ENCODE measurements at places on chromosomes 6 and 20.

- no peak for DNase-seq
Measured at GRCh38 chr20:38227420-38228360, 32.8 kb downstream of the KIAA1755 start.

DNA sequence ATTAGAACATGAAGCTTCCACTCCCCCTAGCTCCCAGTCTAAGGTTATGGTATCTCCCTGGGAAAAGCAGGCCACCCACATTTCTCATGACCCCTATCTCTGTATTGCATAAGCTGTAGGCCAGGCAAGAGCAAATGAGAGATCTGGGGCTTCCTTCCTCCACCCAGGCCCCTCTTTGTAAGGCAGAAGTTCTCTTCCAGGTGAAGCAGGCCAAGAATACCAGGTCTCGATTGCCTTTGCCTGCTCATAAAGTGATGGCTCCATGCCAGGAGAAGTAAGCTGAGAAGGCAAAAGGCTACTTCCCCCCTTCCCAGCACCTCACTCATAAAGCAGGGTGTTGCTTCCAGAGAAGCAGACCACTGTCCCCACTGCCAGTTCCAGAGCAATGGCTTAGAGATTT is 144.1 kb upstream of the KCNK16 start:
- no peak for DNase-seq

DNA sequence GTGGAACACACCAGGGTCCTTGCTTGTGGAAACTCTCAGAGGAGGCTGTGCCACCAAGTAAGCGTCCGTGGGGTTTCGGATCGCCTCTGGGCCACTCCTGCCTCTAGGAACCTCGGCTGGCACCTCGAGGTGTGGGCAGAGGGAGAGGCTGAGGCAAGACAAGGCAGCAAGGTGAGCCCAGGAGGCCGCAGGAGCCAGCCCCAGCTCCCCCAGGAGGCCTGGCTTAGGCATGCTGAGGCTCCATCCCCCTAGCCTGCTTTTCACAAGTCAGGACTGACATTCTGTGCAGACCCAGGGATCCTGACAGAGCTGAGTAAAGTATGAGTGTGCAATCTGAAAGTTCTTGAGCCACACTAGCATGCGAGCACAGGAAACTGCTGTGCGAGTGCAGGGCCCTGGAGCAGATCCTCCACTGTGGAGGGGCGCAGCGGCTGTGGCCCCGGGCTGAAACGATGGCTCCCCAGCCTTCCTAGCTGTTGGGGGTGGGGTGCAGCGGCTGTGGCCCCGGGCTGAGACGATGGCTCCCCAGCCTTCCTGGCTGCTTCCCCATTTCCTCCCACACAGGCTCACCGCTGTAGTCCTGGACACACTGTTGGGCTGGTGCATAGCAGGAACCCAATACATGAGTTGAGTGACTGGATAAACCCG is 75.2 kb upstream of the CD93 start:
- DNase-seq = no peak

DNA sequence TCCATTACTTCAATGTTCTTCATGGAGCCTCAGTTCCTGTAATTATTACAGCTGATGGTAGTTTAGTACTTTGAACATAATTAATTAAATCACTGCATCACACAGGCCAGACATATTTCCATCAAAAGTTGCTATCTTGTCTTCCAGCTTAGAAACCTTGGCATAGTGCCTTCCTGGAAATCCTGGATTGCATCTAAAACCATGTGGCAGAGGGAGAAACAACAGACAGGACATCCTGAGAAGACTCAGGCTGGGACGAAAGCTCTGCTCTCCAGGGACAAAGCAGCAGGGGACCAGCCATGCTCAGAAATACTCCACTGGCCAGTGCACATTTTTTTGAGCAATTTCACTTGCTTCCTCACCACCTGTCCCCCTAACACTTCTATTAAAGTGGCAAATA is 55.3 kb downstream of the TBX18 start:
- DNase-seq = no peak

DNA sequence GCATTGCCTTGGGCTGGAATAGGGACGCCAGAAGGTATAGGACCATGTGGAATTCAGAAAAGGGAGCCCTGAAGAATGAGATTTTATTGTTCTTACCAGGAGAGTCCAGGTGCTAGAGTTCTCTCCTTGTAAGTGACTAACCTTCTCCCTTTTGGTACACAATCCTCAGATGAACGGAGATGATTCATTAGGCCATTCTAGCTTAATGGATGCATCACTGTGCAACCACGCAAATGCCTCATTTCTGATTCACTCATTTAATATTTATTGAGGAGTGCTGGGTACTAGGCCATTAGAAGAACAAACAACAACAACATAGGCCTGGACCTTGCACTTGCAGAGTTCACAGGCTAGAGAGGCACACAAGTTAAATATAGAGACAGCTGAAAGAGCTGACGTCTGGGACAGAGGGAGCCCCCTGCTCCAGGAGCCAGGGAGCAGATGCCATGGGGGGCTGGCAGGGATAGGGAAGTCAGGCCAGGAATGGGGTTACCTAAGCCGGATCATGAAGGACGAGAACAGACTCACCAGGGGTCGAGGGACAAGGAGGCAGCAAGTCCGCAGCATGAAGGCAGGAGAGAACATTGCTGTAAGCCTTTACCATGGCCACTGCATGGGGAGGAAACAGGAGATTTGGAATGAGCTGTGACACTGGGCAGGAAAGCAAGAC is 179.5 kb upstream of the AKAP12 start:
- DNase-seq = no peak

DNA sequence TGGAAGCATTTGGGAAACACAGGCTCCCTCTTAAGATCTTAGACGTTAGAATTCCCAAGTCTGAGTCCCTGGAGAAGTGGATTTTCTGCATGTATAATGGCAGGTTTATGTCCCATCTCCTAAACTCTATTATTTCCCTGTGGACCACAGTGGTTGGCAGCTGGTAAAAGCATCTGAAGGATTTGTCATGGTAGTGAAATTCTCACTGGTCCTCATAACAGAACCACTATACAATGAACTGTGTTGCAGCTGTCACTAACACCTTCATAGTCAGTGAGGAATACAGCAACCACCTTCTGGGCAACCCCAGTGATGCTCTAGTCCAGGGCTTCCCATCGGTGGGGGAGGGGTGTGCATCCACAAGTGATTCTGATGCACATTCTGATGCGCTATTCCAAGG is 396.9 kb downstream of the ZFAND3 start:
- DNase-seq = no peak

DNA sequence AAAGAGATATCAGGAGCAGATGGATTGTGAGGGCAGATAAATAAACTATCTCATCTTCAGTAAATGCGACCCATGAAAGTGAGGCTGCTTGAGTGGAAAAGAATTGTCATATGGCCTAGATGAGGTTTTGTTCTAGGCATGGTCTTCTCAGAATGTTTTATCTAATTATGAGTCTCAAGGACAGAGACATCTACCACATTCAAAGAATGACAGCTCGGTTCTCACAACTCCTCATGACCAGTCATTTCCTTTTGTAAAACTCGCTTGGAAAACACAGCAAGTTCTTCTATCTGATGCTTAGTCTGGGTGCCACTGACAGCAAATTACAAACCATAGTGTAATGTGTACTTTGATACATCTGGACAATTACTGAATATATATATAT is 140.5 kb downstream of the CCDC170 start:
- no peak for DNase-seq

DNA sequence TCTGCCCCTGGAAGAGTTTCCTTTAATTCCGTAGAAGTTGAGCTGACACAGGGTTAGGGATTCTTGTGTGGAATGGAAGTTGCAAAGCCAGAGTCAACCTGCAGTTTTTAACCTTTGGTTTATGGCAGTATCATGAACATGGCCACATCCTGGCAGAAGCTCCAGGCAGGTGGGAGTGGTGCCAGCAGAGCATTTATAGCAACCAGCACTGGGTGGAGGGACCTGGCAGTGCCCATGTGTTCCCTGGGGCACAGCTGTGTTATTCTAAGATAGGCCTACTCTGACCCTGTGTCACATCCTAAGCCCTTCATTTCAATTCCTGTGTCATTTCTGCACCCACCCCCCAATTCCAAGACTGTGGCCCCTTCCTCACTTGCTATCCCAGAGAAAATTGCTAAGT is 26.1 kb upstream of the ZNF831 start:
- no peak for DNase-seq

GRCh38 chr6:42790549-42791181 is 8.8 kb downstream of the BICRAL start:
- no peak for DNase-seq

DNA sequence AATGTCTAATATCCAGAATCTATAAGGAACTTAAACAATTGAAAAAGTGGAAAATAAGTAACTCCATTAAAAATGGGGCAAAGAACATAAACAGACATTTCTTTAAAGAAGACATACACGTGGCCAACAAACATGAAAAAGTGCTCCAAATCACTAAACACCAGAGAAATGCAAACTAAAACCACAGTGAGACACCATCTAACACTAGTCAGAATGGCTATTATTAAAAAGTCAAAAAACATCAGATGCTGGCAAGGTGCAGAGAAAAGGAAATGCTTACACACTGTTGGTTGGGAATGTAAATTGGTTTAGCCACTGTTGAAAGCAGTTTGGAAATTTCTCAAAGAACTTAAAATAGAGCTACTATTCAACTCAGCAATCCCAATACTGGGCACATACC is 169.2 kb upstream of the MANEA start:
- DNase-seq = no peak
